ENCODE measurements at places on chromosomes 3 and 15.
A peak's percentile ranks its signal among the peaks of the same experiment; 100 is the strongest.

DNA sequence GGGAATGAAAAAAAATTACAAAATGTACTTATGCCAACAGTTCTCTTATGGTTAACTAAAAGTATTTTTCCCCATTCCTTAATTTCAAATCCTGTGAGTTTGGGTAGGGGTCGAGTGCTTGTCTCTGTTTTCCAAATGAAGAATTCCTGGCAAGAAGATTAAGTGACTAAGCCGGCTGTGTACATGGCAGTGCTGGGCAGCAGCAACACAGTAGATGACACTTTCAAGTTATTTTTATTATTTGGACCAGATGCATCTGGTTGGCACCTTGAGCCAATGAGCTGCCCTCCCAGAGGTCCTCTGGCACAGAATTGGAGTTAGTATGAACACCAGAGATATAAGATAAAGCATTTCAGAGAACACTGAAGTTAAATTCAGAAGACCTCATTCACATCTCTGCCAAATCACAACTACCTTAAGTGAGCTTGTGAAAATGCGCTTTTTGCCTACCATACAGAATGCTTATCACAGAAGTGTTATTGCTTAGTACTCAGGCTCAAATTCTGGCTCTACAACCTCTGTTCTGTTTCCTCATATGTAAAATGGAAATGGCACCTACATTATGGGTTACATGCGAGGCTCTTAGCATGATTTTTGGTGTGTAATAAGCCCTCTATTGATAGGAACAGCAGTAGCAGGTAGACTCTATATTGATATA, 256.9 kb downstream of the UBE2E2 start:
- no peak for DNase-seq

- no peak for DNase-seq
These were observed 1.0 kb downstream of the SNX1 start for GRCh38 chr15:64096668-64097384.

GRCh38 chr3:280681-281080, 84.1 kb downstream of the CHL1 start:
- DNase-seq: no peak

DNA sequence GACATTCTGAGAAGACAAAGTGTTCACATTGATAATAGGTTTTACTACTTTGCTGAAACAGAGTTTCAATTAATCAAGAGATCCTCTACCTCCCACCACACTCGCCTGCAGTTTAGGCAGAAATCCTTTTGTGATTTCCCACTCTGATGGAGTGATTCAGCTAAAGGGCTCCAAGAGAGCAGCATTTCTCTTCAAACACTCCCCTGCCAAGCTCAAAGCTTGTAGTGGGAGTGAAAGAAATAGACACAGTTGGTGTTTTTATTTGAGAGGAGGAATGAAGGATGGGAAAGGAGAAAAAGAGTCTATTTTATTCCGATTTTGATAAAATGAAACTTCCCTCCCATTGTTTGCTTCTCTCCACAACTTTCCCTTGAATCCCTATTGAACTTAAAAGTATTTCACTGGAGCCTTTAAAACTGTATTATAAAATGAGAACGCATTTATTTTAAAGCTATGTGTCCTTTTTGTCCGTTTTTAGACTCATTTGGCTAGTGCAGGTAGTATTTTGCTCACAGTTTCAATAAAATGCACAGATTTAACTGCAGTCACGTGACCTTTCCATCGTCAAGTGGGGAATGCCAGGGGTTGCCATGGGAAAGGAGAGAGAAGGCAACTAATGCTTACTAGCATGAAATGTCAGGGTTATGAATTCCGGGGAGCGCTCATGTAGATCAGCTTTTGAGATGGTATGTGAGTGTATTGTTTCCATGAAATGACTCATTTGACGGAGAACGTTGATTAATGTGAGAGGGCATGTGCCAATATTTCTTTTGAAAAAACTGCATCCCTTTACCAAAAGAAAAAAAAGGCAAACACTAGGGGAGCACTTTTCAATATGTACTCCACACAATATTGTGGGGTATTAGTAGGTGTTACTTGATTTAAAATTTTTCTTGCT, 7.7 kb upstream of the OSBPL11 start:
- DNase-seq: no peak

- DNase-seq: no peak
These were observed 43.9 kb downstream of the NR1I2 start for GRCh38 chr3:119825820-119826219.

- no peak for DNase-seq
These were observed 53.6 kb downstream of the SETMAR start for GRCh38 chr3:4356546-4357410.

GRCh38 chr15:40845511-40846284, 1.9 kb downstream of the SPINT1 start:
- no peak for DNase-seq

GRCh38 chr3:35921718-35922117, 282.4 kb downstream of the ARPP21 start:
- DNase-seq: no peak

DNA sequence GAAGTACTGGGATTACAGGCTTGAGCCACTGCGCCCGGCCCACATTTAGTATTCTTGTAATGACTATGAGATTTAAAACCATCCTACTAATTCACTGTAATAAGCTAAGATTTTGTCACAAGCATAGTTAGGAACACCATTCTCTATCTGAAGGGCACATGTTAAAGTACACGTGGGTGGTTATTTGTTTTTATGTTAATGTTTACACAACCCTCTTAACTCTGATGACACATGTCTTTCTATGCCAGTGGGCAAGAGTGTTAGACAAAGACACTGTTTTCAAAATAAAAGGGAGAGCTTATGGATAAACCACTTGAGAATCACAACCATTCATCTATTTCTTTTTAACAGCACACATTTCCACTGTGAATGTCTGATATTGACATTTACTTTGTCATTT, 537.6 kb upstream of the IL12A start:
- DNase-seq: no peak

- no peak for DNase-seq
These were observed 97.4 kb downstream of the WNT7A start for GRCh38 chr3:13782501-13782900.

DNA sequence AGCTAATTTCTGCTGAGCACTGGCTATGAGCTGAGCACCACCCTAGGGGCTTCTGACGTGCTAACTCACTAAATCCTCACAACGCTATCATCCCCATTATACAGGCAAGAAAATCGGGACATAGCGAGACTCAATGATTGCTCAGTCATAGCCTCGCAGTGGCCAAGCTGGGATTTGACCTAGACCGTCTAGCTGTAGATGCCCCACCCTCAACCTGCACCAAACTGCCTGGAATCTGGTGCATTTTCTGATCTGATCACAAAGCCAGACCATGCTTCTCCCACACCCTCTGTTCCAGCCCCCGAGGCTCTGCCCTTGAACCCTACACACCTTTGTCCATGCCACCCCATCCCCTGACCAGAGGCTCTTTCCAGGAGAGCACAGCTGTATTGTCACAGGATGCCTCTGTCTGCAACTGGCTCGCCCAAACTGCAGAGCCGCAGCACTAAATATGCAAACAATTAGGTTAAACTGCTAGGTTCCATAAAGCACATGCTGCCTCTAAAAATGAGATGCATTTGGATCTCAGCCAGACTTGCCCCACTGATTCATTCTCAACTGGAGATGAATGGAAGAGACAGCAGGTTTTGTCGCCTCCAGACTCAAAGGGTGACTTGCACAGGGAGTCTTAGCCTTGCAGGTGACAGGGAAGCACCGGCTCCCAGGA, 95.2 kb downstream of the NUP210 start:
- no peak for DNase-seq

DNA sequence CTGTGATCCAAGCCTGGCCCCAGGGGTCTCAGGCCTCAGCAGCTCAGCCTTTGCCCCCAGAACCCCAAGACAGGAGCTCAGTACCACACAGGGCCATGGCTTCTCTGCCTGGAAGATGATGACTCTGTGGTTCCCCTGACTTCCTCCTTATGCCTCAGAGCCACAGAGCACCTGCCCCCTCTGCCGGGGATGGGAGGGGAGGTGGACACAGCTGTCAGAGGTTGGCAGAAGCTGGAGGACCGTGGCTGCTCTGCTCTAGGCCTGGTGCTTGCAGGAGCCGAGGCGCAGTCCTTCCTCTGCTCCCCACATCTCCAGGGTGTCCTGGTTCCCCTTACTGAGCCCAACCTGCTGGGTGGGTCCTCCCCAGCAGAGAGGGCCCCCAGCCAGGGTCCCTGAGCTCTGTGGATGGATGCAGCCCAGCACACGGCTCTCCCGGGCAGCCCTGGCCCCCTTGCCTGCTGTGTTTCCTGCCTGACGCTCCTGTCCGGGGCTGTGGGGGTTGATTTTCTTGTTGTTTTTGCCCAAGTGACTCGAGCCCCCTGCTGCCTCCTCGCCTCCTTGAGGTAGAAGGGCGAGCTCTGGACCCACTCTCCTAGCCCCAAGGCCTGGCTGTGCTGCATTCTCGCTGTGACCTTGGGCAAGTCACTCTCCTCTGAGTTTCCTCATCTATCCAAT, 36.6 kb downstream of the PSTPIP1 start:
- peak; percentile 42 for DNase-seq

DNA sequence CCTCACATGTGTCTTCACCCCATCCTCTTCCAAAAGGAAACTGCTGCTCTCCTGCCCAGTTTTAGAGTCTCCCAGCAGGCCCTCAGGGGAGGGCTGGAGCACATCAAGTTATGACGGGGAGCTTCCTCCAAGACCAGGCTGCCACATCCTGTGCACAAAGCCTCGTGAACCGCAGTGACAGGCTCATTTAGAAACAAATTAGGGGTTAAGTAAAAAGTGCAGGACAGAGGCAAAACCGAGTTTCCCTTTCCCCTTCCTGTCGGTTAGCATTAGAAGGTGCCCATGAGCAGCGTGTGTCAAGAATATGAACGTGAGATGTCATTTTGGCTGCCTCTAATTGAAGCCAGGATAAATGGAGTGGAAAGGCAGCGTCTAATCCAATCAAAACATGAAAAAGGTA, 199.7 kb downstream of the ARRDC4 start:
- no peak for DNase-seq

DNA sequence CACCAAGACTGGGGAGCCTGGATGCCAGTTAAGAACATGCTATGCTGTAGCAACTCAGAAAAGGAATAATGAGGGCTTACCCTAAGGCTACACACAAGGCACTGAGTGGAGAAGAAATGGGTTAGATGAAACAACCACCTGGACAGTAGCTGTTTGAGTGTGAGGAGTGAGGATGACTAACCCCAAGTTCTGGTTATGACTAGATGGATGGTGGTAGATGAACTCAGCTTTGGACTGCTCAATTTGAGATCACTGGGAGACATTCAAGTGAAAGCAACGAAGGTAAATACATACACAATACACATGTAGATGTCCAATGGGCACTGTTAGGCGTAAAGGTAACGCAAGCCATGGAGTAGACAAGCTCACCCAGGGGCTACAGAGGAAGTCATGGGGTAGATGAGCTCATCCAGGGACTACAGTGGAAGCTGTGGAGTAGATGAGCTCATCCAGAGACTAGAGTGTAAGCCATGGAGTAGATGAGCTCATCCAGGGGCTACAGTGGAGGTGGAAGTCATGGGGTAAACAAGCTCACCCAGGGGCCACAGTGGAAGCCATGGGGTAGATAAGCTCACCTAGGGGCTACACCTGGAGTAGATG, 98.3 kb downstream of the ANO10 start:
- DNase-seq: no peak

DNA sequence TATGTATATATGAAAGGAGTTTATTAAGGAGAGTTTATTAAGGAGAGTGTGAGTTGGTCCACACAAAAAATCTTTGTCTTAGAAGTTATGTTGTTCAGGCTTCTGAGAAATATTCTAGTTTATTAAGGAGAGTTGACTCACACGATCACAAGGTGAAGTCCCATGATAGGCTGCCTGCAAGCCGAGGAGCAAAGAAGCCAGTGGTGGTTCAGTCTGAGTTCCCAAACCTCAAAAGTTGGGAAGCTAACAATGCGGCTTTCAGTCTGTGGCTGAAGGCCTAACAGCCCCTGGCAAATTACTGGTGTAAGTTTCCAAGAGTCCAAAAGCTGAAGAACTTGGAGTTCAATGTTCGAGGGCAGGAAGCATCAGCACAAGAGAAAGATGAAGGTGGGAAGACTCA, 42.4 kb upstream of the DAZL start:
- DNase-seq: no peak

DNA sequence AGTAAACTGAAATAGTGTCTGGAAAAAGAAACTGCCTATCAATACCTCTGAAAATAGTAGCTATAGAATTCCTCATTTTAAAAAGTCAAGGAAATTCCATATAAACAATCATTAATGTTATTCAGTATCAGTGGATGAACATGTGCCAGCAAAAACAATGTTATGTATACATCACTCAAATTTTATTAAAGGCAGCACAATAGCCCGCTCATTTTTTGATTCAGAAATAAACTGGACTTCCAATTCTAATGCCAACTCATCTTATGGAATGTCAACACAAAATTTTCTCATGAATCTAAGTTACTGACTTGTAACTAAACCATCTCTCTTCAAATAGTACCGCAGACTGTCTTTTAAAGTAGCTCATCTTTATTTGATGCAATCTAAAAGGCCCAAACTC, 19.0 kb downstream of the THBS1 start:
- DNase-seq: no peak

GRCh38 chr3:71469138-71469435, 114.4 kb downstream of the FOXP1 start:
- DNase-seq: no peak

GRCh38 chr3:57030721-57031120, 29.7 kb upstream of the SPATA12 start:
- no peak for DNase-seq

DNA sequence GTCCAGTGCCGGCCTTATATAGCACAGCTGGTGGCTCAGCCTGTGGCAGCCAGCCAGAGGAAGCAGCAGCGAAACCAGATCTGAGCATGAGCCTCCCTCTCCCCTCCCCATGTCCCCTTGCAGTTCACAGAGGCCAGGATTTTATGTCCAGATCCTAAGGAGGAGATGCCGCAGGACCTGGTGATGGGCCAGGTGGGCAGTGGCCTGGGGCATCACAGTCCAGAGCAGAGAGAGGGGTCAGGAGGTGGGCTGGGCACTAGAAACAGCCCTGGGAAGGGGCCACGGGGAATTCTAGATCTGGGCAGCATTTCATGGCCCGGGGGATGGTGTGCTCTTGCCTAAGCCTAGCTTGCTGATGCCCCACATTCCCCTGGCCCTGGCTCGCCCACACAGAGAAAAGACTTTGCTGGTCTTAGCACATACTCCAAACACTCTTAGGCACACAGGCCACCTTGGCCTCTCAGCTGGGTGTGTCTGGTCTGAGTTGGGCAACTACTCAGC, 259 bp upstream of the CILP start:
- DNase-seq: no peak

DNA sequence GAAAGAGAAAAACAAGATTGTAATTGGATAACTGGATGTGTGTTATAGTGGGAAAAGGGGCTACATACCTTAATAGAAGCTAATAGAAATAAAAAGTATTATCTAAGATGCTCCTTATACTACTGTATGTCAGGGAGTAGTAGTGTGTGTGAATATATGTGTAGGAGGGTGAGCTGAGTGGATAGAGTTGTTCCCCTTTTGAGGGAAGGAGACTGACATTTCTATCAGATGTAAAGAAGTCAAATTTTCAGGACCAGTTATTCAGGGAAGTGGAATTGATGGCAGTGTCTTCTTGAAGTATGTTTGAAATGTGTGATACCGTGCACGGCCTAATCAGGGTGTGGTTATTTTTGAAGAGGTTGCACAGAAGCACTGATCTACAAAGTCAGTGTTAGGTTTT, 49.1 kb downstream of the PCOLCE2 start:
- no peak for DNase-seq

Measured in CD4-positive, alpha-beta T cell treated with Interleukin-6 for 4 hours (primary cell).